ENCODE measurements at places on chromosomes 12 and 14.

DNA sequence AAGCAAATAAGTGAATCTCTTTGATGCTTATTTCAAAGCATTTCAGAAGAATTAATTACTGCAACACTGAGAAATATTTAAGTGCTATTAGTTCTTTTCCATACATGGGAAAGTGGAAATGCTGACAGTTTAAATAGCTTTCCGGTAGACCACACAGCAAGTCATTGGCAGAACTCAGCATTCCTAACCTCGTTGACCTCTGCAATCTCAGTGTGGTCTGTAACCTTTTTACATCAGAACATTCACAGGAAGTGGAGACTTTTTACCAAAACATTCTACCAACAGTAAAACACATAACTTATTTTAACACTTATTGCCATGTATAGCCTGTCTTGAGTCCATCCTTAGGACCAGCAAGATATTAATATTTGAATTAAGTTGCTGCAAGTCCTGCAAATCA, 249.5 kb upstream of the DCN start:
- DNase-seq = no peak

DNA sequence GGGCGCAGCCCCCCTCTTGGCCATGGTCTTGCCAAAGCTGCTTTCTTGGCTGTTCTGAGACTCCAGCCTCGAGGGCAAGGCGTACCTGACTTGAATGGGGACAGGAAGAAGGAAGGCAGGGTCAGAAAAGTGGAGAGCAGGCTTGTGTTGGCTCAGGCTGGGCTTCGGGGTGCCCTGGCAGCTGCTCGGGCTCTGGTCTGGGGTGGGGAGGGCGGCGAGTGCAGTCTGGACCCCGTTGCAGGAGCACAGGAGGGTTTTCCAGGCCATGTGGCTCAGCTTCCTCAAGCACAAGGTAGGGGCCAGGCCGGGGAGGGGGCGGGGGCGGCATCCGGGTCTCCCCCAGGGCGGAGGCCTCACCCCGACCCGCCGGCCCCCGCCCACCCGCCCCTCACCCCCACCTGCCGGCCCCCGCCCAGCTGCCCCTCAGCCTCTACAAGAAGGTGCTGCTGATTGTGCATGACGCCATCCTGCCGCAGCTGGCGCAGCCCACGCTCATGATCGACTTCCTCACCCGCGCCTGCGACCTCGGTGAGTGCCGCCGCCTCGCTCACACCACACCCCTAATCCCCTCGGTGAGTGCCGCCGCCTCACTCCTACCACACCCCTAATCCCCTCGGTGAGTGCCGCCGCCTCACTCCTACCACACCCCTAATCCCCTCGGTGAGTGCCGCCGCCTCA, 4.2 kb downstream of the NOC4L start:
- no peak for DNase-seq

DNA sequence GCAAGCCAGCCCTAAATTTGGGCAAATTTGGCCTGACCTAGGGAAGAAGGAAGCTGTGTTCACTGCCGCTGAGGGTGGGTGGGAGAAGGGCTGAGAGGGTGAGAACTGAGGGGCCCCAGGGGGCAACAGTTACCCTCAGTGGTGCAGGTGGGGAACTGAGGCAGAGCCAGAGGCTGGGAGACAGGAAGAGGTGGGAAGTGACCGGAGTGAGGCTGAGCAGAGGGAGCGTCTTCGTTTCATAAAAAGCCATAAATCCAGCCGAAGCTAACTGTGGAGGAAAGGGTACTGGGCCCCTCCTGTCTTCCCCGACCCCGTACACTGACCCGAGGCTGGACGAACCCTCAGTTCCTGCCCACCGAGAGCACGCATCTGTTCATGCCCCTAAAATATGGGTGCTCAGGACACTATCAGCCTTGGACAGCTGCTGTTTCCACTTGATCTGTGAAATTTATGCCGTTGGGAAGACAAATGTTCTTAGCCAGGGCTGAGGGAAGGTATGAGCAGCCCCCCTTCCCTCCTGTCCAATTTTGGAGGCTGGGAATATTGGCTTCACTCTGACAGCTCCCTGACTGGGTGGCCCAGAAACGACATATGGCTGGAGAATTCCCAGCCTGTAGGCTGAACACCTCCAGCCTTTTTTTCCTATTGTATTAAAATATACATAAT, 116.5 kb downstream of the KIF26A start:
- DNase-seq = no peak

DNA sequence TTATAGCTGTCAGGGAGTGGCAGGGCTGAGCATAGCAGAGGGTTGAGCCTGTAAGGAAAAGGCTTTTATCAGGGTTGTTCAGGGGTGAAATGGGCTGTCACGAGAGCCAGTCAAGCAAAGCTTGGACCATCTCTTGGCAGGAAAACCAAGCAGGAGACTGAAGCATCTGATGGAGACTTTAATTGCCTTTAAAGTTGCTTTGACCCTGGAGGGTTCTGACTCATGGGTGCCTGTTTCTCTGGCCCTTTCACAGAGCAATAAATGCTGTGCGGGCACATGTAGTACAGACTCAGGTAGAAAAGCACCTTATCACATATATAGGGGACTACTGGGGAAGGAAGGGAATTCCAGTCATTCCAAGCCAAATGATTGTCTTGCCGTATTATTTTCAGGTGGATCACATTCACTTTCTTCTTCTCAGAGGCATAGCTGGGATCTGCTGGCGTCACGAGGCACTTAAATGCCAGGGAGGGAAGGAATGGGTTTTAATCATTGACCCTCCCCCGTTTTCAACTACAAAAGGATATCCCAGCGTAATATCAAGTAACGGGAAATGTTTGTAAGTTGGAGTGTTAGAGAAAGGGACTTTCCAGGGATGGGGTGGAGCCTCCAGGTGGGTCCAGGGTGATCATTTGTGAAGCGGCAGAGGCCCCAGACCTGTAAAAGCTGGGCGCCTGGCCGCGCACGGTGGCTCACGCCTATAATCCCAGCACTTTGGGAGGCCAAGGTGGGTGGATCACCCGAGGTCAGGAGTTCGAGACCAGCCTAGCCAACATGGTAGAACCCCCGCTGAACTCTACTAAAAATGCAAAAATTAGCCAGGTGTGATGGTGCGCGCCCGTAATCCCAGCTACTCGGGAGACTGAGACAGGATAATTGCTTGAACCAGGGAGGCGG, 34.9 kb downstream of the PLEKHD1 start:
- no peak for DNase-seq

GRCh38 chr14:58078068-58078467, 73.9 kb downstream of the ARMH4 start:
- no peak for DNase-seq
